ENCODE measurements at places on chromosomes 11 and 22.

DNA sequence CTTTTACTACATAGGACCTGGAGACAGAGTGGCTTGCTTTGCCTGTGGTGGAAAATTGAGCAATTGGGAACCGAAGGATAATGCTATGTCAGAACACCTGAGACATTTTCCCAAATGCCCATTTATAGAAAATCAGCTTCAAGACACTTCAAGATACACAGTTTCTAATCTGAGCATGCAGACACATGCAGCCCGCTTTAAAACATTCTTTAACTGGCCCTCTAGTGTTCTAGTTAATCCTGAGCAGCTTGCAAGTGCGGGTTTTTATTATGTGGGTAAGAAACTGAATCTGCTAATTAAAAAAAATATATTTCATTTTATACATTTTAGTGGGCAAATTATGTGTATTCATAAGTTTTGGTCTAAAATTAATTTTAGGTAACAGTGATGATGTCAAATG, 7.8 kb downstream of the BIRC3 start:
- DNase-seq: no peak

DNA sequence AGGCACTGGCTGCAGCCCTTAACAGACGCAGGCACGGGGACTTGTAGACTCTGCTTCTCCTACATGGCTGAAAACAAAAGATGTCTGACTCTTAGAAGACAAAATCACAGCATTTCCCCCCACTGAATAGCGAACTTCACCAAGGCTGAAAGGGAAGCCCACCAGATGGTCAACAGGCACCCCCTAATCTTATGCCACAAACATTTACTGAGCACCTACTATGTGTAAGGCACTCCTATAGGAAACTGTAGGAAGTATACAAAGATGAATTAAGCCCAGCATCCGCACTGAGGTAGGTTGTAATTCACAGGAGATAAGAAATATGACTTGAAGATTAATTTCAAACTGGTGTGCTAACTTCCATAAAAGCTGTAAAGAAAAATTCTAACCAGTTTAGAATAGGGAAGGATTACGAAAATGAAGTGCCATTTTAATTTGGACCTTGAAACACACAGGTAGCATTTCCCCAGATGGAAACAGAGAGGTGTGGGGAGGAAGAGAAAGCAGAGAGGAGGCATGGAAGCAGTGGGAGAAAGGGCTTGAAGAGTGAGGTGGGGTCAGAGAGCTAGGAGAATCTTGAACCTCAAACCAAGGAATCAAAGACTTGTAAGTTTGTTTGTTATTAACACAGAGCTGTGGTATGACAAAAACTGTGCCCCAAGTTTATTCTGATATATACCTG, 38.1 kb downstream of the NUMA1 start:
- no peak for DNase-seq

DNA sequence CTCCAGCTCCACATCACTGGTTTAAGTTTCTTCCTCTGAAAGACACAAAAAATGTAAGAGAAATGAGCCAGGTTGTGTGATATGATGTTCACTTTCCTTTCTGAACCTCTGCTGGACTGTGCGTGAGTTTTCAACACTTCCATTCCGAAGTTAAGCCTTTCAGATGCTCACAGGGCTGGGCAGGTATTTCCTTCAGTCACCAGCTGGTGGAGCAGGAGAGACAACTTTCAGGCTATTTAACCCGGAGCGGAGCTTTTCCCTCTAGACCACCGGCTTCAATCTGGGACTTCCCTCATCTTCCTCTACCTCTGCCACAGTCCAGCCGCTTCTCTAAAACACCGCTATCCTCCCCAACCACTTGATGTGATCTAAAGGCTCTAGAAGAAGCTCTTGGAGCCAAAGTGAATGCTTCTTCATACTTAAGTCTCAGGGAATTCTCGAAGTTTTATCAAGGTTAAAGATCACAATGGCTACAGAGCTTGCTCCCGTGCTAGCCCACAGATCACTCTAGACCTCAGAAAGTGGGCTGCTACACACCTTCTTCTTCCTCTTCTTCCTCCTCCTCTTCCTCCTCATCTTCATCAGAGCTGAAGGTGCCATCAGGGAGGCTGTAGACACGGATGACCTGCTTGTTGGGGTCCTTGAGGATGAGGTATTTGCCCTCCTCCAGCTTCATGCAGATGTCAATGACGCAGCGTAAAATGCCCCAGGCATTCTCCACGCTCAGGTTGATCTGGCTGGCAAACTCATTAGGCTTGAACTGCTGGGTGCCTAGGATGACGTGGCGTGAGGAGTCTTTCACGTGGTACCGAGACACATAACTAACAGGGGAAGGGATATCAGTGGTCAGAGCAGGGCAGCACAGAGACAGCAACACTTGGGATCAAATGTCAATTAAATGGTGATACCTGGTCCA, 4.4 kb upstream of the FOXRED2 start:
- no peak for DNase-seq

GRCh38 chr22:48881326-48881980, 946.2 kb downstream of the BRD1 start:
- no peak for DNase-seq

DNA sequence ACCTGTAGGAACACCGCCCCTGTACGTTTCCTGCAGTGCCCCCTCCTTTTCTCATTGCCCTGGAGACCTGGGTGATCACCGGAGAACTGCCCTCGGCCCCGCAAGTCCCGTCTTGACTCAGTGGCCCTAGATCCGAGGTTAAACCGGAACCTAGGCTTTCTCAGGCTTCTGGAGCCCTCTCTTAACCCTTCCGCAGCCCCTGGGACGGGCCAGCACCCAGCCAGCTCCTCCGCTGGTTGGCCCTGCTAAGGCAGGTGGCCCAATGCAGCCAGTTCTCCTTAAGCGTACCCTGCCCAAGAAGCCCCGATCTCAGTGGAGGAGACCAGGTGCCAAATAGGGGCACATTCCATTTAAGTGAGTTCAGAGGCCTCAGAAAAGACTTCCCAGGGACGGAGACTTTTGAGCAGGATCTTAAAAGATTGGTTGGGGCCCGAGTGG, 776 bp downstream of the NLRX1 start:
- DNase-seq: no peak

- no peak for DNase-seq
Measured at GRCh38 chr22:49370627-49371301, 456.9 kb downstream of the BRD1 start.

DNA sequence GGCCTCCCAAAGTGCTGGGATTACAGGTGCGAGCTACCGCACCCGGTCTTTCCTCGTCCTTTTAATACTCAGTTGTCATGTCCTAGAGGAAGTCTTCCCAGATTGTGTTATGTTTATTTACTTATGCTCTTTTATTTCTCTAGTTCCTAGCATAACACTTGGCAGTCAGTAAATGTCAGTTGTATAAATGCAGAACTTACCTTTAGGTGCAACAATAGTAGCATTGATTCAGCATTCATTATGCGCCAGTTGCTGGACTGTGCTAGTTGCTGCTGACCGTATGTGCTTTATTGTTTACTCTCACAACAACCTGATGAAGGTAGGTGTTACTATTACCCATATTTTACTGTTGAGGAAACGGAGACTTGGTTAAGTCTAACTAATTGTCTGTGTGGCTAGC, 20.8 kb downstream of the QSER1 start:
- no peak for DNase-seq

DNA sequence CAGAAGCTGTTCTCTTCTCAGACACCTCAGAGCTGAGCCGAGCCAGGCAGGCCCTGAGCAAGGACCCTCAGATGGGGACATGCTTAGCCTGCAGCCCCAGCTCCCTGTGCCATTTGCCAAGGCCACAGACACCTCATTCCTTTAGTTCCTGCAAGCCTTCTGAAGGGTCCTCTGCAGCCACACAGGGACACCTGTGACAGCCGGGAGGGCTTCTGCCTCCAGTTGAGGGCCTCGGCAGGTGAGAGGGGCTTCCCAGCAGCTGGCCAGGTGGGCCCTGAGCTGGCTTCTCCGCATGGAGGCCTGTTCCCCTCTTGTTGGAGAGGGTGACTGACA, 18.2 kb downstream of the INCENP start:
- no peak for DNase-seq

- DNase-seq: no peak
Measured at GRCh38 chr11:46237248-46238077, 40.0 kb upstream of the CREB3L1 start.

DNA sequence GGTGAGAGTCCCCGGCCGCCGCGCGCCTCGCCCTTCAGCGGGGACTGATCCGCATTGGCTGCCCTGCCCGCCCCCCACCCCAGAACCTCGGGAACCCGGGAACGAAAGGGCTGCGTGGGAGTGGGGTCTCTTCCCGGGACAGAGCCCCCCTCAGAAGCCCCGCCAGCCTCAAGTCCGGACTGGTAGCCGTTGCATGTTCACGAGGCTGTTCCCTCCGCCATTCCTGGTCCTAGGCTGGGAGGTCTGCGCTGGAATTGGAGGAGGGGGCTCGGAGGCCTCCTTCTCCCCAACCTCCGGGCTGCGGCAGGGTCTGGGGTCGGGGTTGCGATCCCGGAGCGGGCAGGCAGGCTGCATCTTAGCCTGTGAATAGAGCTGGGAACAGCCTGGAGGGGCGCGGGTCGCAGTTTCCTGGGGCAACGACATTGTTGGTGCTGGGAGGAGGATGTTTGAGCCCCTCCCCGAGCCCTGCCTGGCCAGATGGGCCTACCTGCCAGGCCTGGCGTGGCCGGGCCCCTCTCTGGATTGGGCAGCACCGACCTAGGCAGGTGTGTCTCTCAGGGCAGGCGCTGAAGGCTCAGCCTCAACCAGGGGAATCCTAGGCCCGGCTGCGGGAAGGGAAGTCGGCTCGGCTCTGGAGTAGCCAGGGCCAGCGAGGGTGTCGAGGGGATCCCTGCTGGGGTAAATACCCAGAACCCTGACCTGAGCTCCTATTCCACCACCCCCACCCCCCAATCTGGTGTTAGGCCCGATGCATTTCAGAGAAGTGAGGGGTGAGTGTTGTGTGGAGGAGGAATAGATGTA, 670 bp downstream of the MAPK8IP1 start:
- DNase-seq: no peak

DNA sequence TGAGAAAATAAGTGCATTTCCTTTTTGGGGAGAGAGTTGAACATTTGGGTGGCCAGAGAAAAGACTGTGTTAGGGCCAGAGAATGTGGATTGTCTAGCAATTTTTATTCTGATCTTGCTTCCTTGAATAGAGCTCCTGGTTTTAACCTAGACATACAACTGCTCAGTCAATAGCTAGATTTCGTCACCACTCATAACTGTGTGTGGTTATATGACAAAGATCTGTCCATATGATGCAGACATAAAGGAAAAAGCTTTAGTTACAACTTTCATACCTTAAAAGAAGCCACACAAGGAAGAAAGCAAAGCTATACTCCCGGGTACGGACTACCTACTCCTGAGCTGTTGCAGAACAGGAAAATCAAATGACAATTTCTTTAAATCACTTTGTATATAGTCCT, 37.2 kb downstream of the MS4A6A start:
- no peak for DNase-seq

- DNase-seq: no peak
Measured at GRCh38 chr11:117623831-117624271, 173.2 kb downstream of the DSCAML1 start.

DNA sequence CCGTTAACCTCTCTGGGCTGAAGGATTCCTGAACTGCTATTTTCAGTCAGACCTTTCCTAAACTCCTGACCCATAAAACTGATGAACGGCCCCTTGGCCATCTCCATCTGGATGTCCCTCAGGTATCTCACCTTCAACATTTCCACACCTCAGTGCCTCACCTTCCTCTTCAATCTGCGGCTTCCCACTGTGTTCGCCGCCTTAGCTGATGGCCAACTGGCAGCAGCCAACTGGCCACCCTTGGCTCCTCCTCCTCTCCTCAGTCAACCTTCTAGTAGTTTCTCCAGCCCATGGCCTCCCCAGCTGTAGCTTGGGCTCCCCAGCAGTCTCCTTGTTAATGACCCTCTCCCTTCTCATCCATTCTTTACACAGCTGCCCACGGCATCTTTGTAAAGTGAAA, 55.0 kb upstream of the PHOX2A start:
- no peak for DNase-seq

DNA sequence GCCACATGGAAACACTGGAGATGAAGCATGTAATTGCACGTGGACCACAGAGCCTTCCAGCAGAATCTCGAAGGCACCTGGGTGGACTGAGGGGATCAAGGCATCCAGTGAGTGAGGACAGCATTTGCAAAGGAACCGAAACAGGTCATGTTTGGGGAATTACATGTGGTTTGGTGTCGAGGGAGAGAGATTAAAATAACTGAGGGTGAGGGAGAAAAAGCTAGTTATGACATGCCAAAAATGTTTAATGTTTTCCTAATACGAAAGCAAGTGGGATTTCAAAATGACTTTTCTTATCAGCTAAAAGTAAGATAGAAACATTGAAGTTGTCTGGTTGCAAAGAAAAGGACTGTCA, 157.1 kb downstream of the BLID start:
- DNase-seq: no peak

DNA sequence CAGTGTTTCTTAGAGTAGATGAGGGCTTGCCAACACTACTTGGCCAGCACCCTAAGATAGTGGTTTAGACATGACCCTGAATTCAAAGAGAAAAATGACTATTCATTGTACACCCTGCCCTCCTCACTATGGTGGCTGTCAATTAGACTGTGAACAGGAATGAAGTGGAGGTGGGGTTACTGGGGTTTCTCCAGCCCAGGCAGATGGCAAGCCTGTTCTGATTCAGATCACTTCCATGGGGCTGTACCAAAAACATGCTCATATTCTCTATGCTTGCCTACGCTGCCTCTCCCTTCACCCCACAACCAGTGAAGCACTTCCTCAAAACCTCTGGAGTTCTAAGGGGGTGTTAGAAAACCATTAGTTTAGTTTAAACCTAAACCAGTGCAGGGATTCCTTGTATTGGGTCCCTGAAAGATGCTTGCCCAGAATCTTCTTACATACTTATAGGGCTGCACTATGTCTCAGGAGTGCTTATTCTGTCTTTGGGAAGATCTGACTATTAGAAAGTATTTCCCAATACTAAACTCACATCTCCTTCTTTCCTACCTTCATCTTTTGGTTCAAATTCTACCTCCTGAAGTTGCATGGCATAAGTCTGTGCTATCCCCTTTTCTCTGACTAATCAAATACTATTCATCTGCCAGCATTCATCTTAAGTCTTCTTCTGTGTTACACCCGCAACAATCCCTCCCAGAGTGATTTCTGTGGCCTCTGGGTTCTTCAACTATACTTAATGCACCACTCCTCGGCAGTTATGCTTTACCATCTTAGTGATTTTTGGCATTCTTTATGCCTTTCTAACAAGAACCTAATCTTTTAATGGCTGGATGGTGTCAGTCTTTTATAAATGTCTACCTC, 71.8 kb downstream of the ATG16L2 start:
- no peak for DNase-seq

DNA sequence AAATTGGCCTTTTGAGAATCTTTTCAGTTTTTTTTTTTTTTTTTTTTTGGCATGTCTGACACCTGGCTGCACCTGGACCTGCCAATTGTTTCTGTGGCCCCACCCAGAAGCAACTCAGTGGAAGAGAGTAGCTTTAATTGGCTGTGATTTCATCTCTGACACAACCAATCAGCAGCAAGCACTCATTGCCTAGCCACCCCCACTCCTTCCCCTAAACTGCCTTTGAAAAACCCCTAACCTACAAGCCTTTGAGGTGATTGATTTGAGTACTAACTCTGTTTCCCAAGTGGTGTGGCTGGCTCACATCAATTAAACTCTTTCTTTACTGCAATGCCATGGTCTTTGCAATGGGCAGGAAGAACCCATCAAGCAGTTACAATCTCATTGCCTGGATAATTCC, 98.2 kb upstream of the CHORDC1 start:
- no peak for DNase-seq

GRCh38 chr22:17471886-17472535, 91.3 kb upstream of the SLC25A18 start:
- no peak for DNase-seq

Data from left renal pelvis (tissue), 4 donors.